WTC11 (cell line): ENCODE measurements at places on chromosomes 2 and 18.

DNA sequence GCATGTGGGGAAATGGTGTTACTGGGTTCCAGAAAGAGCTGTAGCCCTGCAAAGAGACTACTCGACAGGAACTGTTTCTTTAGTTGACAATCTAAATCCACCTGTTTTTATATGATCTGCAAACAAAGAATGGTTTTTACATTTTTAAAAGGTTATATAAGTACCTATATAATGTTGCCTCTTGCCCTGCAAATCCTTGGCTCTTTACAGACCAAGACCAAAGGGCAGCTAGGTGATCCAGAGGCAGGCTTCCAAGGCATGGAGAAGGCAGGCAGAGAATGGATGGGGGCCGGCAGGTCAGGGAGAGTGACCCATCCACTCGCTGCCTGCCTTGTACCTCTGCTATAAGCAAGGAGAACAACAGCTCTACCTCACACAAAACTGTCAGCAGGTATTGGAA is 173.6 kb downstream of the ANTXR1 start:
- DNase-seq, result no peak

- DNase-seq, result no peak
Observed at GRCh38 chr2:197308996-197309690, 1.4 kb downstream of the ANKRD44 start.

DNA sequence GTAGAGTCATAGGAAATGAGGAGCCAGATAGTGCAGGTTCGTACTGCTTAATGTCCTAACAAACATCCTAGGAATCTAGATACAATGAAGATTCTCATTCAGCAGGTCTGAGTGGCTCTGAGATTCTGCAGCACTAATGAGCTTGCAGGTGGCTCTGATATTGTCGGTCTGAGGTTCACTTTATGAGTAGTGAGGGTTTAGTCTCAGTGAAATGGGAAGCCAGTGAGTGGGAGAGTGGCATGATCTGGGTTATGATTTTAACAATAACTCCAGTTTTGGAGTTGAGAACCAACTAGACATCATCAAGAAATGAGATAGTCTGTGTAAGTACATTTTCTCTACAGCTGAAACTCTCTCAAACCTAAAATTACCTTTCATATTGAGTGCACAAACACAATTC is 166.8 kb upstream of the SP5 start:
- no peak for DNase-seq

DNA sequence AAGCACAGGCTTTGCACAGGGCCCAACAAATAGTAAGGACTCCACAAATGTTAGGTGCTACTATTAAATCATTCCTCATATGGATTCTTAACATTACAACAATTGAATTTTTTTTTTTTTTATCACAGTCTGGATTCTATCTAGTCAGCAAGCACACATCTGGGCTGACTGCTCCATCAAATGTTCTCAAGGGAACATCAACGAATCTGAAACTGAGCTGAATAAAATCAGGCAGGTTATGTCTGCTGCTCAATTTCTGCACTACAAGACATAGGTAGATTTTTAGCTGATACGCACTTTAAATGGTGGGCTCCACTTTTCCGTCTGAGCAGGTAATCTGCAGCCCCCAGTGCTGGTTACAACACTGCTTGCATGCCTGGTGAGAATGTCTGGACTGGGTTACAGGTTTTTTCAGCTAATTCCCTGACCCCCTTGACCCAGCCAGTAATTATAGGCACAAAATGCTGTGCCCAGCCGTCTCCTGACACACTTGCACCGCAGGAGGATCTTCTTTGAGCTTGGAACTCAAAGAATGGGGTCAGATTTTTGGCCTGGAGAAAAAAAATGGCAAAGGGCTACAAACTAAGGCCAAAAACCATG is 44.6 kb downstream of the ADD2 start:
- DNase-seq, result no peak

DNA sequence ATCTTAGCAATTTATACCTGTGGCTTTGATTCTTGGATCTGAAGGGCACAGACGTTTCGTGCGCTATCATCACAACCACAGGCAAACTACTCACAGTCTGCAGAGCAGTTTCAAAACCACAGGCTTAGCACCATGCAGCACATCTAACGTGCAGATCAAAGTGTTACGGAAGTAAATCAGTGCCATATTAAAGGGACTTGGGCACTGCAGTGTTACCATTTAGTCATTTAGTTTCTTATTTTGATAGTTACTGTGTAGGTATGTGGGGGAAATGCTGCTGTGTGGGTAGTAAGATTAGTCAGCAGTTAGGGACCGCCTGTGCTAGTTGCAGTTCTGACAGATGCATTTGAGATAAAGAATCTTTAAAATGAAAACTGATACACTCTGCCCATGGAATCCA is 384.0 kb downstream of the NBAS start:
- no peak for DNase-seq

DNA sequence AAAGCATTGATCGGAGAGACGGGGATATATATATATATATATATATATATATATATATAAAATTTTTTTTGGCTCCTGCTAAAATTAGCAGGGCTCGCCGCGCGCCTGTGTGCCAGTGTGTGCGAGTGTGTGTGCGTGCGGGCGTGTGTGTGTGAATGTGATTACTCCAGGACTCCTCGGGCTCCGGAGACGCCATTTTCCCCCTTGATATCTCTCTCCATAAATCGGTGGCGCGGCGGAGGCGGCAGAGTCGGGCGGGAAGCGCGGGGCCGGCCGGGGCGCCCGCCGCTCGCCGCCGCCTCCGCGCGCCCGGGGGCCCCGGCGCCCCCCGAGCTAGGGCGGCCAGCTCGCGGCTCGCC is 795 bp upstream of the SETBP1 start:
- DNase-seq, result peak; percentile 38

GRCh38 chr18:71322201-71322600 is 1033.4 kb downstream of the SOCS6 start:
- DNase-seq, result no peak

GRCh38 chr18:79241755-79242154 is 154.0 kb upstream of the NFATC1 start:
- DNase-seq, result no peak
